ENCODE measurements at places on chromosomes 5 and 9.

DNA sequence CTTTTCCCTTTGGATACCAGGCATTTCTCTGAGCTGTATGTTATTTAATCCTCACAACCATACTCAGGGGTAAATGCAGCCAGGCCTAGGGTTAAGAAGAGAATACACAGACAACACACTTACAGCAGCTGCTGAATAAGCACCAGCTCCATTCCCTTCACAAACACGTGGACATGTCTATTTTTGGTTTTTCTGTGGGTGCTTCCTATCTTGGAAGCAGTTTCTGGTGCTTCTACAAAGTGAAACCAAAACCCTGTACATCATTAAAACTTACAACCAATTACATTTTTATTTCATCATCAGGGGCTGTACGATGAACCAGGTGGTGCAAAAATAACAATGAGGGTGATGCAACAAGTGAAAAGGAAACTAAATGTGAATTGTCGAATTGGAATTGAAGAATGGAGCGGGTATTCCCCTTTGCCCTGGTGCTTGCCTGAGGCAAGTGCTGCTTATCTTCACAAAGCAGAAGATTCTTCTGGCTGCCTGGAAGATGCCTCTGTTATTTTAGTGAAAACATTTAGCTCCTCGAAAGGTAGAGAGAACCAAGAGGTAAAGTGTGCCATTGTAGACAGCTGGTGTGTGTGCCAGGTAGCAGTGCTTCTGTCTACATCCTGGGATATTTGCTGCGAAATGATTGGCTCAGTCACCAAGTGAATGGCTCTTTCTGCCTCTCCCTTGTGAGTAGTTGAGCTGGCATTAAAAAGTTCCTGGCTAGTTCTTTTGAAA, 18.6 kb upstream of the IFNB1 start:
- DNase-seq: peak; percentile 42

- DNase-seq: no peak
Observed at GRCh38 chr5:41648996-41649395, 138.6 kb upstream of the PLCXD3 start.

DNA sequence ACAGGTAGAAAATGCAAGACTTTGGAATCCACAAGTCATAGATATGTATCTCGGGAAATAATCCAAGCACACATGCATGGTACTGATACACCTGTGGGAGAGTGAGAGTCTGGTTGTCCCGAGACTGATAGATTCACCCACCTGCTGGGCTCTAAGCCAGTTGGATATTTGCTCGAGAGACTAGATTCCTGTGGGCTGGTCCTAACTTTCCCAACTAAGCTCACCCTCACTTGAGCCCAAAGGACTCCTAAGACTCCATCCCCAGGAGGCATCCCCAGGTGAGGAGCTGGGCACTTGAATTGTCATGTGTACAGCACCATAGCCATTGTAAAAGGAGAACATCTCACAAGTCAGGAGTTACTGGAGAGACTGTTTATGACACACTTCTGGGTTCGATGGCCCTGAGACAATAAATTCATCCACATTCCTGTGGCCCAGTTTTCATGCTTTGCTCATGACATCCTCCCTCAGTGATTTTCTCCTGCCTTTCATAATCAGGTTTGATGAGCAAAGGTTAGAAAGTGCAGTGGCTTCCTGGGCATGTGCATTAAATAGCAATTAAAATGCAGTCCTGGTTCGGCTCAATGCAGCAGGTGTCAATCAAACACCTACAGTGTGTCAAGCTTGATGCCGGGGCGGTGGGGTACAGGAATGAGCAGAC, 18.1 kb downstream of the SLC1A1 start:
- no peak for DNase-seq

- no peak for DNase-seq
Observed at GRCh38 chr5:41408676-41409443, 101.5 kb downstream of the PLCXD3 start.

DNA sequence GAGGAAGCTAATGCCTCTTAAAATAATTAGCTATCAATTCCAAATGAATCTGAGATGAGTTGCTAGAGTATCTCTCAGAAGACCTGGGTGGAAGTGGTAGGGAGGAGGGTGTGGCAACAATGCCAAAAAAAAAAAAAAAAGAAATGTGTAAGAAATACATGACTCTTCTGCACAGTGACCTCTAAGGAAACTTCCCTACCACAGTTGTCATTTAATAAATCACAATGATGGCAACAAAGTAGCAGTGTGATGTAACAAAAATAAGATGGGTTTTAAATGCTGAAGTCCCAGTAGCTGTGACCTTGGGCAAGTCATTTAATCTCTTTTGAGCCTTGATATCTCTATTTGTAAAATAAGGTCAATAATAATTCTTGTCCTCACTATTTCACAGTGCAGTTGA, 7.2 kb downstream of the FOXD1 start:
- no peak for DNase-seq

GRCh38 chr5:161283296-161283695, 263.2 kb downstream of the GABRB2 start:
- no peak for DNase-seq

DNA sequence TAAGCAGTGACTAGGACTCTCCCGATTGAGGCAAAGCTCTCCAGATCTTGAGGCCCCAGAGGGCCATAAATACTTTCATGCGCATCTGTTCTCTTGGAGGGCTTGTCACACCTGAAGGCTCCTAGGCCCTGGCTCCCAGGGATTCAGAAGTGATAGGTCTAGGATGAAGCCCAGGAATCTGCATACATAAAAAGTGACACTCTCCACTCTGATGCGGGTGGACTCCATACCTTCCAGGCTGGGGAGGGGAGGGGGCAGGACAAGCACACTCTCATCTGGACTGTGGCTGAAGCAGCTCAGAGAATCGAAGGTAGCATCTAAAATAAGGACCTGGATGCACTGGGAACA, 9.1 kb upstream of the CYSTM1 start:
- no peak for DNase-seq

- DNase-seq: no peak
Observed at GRCh38 chr5:3598207-3598606, 2.6 kb downstream of the IRX1 start.

DNA sequence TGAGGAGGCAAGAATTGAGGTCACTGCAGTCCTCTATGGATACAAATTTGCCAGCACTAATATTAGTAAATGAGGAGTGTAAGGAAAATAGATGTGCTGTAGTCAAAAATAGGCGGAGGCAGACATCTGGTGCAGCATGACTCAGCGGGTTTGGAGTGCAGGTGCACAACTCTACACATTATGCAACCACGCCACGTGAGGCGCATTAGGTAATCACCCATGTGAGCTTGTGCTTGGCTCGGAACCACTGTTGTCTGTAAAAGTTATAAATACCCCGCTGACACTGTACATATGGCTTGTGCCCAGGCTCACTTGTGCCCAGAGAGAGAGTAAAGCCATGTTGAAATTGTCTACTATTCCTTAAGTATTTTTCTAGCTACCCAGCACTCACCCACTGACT, 623.5 kb upstream of the NUDT12 start:
- DNase-seq: no peak

DNA sequence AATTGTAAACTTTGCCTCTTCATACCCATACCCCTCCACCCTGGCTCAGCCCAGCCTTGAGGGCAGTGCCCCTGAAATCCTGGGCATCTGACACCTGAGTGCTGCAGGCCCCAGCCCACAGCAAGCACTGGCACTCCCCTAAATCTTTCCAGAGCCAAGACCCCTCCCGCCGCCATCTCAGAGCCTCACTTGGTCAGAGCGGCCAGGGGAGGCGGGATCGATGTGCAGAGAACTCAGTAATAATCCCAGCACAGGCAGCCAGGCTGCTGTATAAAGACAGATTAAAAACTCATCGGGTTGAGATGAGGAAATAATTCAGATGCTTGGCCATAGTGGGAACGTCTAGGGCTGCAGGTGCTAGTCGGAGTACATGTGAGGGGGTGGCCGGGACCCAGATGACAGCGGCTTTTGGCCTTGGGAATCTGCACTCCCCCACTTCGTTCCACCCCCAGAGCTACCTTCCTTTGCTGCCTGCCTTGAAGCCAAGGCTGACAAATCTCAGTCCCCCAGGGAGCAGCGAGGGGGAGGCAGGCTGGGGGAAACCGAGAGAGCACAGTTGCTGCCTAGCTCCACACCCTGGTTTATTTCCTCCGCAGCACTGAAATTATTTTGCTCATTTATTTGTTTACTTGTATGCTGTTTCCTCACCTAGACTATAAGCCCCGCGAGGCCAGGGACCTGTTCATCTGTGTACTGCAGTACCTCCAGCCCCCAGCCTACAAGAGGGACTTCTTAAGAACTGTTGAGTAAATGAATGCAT, 19.5 kb upstream of the ARAP3 start:
- DNase-seq: peak; percentile 61

GRCh38 chr9:69546265-69546664, 125.9 kb downstream of the APBA1 start:
- DNase-seq: no peak

DNA sequence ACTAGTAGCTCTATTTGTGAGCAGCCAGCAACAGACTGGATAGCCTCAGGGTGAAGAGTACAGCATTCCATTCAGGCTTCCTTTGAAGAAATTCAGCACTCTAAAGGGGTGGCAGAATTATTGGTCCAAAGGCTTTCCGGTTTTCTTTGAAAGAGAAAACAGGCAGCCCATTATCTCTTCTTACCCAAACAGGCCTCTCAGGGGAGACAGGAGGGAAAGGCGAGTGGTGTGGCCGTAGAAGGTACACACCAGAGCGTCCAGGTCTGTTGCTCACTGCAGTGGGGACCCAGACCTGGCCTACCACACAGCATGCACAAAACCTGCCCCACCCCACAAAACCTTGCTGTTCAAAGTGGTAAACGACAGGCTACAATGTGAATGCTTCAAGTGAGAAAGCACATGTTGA, 83.3 kb downstream of the ZNF608 start:
- no peak for DNase-seq

DNA sequence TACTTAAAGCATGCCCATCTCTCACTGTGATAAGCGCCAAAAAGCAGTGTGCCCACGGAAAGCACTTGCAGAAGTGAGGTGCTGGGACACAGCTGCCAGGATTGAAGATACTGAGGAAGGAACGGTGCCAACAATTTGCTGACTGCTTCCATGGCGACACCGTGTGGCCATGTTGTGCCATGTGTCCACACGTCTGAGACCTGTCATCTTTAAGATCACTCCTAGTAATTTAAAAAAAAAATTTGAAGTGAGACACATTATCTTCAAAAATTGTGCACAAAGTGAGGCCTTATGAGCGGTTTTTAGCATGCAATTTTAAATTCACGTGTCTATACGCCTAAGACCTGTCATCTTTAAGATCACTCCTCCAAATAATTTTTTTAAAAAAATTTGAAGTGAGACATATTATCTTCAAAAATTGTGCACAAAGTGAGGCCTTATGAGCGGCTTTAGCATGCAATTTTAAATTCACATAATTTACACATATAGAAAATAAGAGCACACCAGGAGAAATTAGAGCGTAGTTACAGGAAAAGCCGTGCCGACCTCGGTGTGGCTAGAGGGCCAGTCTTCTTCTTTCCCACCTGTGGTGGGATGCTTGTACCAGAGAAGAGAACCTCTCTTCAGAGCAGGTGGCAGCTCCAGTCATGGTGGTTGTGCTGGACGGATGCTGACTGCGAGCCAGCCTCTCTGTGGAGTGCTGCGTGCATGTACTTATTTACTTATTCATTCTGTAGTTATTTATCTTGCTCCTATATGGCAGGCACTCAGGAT, 21.4 kb upstream of the FLT4 start:
- DNase-seq: peak; percentile 69

- DNase-seq: no peak
Observed at GRCh38 chr9:111925017-111925770, 28.6 kb downstream of the UGCG start.

- no peak for DNase-seq
Observed at GRCh38 chr9:131406563-131407436, 12.9 kb downstream of the PRRC2B start.

DNA sequence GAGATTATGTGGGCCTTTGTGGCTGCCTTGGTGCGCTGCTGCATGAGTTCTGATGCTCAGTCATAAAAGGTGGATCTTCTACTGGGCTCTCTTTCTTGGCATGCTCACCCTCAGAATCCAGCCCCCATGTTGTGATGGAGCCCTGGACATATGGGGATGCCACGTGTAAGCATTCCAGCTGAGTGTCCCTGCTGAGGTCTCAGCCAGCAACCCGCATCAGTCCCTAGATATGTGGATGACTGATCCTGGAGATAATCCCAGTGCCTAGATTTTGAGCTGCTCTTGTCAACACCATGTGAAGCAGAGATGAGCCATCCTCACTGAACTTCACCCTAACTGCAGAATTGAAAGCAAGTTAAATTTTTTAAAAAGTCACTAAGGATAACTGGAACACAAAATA, 390.1 kb downstream of the DMRT2 start:
- no peak for DNase-seq

DNA sequence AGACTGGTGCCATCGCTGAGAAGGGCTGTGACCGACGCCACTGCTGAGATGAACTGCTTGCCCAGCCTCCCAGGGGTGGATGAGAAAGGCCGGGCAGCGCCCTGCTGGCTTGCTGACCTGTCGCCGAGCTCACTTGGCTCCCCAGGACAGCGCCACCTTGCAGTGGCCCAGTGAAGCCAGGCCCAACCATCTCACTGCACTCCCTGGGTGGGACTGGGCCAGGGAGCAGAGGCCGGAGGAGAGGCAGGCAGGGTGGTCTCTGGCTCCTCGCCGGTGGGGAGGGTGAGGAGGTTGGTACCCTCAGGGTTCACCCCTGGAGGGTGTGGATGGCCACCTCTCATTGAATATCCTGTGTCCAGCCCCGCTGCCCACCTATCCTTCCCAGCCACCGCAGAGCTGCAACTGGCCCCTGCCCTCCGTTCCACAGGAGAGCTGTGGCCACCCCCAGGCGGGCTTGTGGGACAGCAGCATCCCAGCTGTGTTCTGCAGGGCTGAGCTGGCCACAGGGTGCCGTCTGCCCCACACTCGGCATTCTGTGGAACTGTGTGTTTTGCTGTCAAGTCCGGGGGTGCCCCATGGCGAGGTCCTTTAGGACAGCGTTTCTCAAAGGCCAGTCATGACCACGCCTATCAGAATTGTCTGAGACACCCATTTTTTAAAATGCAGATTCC, 41.0 kb upstream of the FCN2 start:
- no peak for DNase-seq

DNA sequence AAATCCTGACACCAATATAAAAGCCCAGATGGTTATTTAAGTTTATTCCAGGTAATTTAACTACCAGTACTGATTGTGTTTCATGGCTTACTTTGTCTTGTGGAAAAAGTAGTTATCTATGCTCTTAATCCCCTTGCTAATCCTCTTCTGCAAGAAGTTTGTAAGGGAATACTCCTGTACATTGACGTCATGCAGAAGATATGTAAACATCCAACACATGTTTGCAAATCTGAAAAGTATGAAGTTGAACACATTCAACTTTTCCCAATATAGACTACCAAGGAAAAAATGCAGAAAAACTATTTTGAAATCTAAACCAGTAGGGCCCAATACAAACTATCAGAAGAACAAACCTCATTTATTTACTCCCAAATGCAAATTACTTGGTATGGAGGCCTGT, 56.3 kb upstream of the ELL2 start:
- DNase-seq: no peak

- no peak for DNase-seq
Observed at GRCh38 chr5:178246624-178247279, 14.2 kb upstream of the PHYKPL start.
